Activated CD8-positive, alpha-beta memory T cell treated with anti-CD3 and anti-CD28 coated beads for 48 hours (primary cell): ENCODE measurements at places on chromosomes 6 and 20.

GRCh38 chr6:164142322-164142721 lies 727.8 kb downstream of the QKI start:
- no peak for DNase-seq

DNA sequence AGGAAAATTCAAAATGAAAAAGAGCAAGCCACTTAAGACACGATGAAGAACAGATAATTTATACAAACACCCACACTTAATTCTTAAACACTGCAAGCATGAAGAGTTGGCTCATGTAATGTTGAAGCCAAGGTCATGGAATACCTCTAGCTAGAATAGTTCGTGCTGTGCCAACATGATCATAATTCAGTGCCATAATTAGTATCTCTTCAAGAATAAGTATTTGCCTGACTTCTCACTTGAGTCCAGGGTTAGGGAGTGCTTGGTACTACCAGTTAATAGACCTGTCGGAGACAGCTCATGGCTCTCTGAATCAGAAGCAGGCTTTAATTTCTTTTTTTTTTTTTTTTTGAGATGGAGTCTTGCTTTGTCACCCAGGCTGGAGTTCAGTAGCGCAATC lies 206.3 kb downstream of the UNC5CL start:
- DNase-seq, result no peak

DNA sequence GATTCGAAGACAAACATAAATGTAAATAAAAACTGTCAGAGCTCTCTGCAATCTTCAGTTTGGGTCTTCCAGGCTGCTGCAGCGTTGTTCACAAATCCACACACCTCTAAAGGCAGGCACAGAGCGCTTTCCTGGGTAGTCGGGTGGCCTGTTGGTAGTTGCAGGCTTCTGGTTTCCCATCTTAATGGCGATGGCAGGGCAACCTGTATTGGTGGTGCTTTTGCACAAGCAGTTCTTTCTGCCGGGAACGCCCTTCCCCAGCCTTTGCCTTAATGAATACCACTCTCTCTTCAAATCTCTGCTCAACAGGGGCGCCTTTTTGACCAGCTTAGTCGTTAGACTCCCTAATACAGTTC lies 723 bp upstream of the IFT52 start:
- no peak for DNase-seq

- no peak for DNase-seq
Observed at GRCh38 chr6:38169977-38170526, 350.5 kb downstream of the ZFAND3 start.

DNA sequence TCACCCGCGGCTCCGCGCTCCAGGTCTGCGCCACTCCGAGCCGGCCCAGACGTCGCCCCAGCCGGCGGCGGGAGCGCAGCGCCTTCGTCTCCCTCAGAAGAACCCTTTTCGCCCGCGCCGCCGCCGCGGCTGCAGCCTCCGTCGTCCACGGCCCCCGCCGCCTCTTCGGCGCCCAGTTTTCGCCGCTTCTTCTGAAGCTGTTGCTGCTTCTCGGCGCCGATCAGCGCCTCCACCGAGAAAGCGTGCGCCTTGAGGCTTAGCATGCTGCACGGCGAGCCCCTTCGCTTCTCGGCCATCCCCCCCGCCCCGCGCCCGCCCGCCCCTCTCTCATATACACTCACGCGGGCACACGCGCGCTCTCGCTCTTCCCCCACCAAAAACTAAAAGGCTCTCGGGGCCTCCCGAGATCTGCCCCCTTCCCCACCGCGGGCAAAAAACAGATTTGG lies 489 bp downstream of the TBX18 start:
- DNase-seq, result no peak

- DNase-seq, result no peak
Observed at GRCh38 chr6:24659561-24659960, 7.1 kb downstream of the TDP2 start.

DNA sequence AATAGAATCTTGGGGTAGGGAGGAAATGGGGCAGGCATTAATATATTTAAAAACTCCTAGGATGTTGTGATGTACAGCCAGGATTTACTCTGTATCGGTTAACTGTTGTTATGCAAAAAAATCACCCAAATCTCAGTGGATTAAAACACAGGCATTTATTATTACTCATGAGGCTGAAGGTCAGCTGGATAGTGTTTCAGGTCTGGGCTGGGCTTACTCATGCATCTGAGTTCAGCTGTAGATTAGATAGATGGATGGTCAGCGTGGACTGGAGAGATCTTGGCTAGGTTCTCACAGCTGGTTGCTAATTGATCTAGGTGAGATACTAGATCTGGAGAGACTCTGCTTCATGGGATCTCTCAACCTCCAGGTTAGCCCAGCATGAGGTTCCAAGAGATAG lies 131.4 kb downstream of the BTBD3 start:
- no peak for DNase-seq

DNA sequence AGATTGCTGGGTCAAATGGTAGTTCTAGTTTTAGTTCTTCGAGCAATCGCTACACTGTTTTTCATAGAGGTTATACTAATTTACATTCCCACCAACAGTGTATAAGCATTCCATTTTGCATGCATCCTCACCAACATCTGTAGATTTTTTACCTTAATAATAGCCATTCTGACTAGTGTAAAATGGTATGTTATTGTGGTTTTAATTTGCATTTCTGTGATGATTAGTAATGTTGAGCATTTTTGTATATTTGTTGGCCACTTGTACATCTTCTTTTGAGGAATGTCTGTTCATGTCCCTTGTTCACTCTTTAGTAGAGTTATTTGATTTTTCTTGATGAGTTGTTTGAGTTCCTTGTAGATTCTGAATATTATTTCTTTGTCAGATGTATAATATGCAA lies 236.2 kb downstream of the GRM1 start:
- no peak for DNase-seq
